BJ (cell line): ENCODE measurements at places on chromosomes 1 and 21. TPM values are rescaled to one million over a fixed set of nuclear protein-coding genes. Genes with fewer than 3 reads are reported as not detected.

- DNase-seq: no peak
Observed at GRCh38 chr1:159973350-159973940, 19.4 kb upstream of the SLAMF9 start.

RNU1-1 gene
- not detected in 2 replicates for polyA plus RNA-seq

FOXD3 gene
- not detected in 2 replicates for polyA plus RNA-seq

DNA sequence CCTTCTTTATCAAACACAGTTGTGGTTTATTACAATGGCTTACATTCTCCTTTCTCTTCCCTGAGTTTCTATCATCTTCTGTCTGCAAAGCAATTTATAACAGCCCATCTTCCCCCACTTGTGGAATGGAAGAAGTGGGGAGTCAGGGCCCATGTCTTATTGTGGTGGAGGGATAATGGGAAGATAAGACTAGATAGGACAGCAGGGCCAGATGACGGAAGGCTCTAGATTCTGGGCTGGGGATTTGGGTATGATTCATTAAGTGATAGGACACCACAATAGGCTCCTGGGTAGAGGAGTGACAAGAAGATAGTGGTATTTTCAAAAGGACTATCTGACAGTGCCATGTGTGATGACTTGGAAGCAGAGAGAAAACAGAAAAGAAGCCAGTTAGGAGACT, 450.6 kb downstream of the TTLL7 start:
- DNase-seq: no peak

DNA sequence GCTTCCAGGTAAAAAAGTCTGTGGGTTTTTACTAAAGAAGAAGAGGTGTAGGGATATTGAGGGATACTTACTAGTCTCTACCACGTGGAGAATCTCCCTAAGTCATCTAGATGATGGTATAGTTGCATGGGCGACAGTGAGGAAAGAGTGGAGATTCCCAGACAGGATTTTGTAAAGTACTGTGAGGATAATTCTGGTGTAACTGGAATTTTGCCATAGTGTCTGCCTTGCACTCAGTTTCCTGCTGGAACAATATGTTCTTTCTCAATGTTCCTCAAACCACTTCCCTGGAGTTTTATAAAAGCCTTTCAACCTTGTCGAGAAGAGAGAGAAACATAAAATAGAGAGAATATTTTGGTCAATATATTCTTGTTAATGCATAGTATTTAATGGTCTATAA, 95.1 kb upstream of the WLS start:
- no peak for DNase-seq

DNA sequence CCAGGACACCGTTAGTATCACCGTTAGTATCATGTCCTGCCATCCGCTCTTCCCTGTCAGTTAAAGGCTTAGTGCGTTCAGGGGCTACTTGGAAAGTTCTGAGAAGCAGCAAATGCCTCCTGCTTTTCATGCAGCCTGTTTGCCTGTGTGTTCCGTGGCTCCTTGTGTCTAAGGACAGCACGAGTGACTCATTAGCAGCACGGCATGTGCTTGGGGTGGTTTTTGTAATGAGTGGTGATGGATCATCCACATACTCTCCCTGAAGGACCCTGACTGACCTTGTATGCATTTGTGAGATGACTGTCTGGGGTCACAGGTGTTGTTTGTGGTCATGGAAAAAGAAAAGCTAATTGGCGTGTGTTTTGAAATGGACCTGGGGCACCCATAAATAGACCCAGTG, 221.9 kb downstream of the PBX1 start:
- peak; percentile 85 for DNase-seq

GRCh38 chr1:153389973-153390879, 647 bp downstream of the S100A8 start:
- no peak for DNase-seq

GRCh38 chr1:248872752-248873408, 14.0 kb upstream of the ZNF692 start:
- no peak for DNase-seq

- no peak for DNase-seq
Observed at GRCh38 chr1:6491081-6491449, 402 bp downstream of the PLEKHG5 start.

DNA sequence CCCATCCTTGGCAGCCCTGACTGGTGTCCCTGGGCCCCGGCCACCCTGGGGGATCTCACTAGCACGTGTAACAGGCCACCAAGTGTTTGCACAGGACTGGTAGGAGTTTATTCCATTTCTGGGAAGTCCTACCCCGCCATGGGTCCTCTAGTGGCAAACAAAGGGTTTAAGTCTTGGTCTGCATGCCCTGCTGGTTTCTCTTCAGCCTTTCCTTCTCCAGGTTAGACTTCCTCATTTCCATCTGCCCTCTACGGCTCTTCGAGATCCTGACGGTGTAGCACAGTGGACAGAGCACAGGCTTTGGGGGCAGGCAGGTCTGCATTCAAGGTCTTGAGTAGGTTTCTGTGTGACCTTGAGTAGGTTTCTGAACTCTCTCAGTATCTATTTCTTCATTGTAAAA, 2.8 kb downstream of the AGTRAP start:
- no peak for DNase-seq

DNA sequence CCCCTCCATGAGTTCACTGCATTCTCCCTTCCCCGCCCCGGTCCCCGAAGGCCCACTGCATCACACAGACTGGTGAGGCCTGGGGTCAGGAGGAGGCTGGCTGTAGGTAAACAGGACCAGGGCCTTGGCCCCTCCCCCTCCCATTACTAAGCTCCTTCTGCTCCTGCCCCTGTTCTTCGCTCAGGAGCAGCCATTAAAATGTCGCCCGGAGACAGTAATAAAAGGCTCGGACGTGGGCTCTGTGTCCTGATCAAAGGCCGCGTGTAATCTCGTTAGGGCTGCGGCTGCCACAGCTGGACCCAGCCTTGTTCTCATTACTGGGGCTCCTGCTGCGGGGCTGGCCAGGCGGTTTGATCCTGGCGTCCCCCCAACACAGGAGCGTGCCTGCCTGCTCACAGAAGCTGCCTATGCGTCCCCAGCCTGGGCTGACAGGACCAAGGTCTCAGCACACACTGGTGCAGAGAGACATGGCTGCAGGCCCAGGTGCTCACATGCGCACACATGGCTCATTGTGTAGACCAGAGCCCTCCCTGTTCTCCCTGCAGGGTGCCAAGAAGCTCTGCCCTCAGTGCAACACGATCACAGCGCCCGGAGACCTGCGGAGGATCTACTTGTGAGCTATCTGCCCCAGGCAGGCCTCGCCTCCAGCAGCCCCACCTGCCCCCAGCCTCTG, 24.0 kb downstream of the TMEM53 start:
- DNase-seq: no peak

DNA sequence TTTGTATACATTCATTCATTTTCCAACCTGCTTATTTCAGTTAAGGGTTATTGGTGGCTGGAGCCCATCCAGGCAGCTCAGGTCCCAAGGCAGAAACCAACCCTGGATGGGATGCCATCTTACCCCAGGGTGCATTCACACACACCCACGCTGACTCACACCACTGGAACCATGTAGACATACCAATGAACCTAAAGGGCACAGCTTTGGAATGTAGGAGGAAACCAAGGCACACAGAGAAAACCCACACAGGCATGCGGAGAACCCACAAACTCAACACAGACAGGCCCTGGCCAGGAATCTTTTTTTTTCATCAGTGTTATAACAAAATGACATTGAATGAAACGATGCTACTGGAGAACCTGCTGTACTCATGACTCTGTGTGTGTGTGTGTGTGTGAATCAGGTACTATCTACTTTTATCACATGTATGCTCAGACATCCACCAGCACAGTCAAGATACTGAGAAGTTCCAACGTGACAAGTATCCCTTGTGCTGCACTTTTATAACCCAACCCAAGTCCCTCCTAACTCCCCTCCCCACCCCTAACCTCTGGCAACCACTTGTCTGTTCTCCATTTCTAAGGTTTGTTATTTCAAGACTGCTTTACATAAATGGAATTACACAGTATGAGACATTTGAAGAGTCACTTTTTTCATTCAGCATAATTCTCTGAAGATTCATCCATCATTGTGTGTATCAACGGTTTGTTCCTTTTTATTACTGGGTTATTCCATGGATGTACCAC, 286.8 kb upstream of the PLD5 start:
- no peak for DNase-seq

APOBEC4 gene
- polyA plus RNA-seq: not detected in 2 replicates
